ENCODE measurements at places on chromosomes 12 and 14.

- no peak for DNase-seq
Observed at GRCh38 chr12:94980577-94980976, 22.9 kb downstream of the NDUFA12 start.

- no peak for DNase-seq
Observed at GRCh38 chr14:101504096-101504948, 57.0 kb upstream of the DIO3 start.

DNA sequence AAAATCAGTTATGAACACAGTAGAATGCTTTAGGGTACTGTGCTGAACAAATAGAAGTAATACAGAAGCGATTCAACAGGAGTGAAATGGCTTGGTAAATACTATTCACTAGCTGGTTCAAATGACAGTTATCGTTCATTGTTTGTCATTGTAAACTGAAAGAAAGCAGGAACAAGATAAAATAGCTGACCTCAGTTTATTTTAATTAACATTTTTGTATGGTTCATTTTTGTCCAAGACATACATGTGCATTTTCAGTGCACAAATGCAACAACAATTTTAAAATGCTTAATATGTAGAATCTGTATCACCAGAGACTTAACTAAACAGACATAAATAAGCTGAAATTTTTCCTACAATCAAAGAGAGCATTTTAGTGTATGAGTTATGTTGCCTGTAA lies 49.9 kb downstream of the ALX1 start:
- no peak for DNase-seq

DNA sequence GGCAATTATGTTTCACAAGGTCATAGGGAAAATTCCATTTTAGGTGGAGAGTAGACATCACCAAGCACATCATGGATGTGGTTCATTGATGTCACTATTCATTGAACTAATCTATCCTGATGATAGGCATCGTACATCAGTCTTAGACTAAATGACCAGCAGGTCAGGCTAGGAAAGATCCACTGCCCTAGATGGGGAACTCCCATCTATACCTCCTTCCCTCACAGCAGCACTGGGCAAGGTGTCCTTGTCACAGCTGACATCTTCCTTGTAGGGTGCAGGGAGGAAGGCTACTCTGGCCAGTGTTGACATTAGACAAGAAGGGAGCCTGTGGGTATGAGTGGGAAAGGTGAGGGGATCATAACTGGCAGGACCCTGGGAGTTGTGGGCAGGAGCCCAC lies 63.8 kb upstream of the CAPRIN2 start:
- DNase-seq, result no peak

DNA sequence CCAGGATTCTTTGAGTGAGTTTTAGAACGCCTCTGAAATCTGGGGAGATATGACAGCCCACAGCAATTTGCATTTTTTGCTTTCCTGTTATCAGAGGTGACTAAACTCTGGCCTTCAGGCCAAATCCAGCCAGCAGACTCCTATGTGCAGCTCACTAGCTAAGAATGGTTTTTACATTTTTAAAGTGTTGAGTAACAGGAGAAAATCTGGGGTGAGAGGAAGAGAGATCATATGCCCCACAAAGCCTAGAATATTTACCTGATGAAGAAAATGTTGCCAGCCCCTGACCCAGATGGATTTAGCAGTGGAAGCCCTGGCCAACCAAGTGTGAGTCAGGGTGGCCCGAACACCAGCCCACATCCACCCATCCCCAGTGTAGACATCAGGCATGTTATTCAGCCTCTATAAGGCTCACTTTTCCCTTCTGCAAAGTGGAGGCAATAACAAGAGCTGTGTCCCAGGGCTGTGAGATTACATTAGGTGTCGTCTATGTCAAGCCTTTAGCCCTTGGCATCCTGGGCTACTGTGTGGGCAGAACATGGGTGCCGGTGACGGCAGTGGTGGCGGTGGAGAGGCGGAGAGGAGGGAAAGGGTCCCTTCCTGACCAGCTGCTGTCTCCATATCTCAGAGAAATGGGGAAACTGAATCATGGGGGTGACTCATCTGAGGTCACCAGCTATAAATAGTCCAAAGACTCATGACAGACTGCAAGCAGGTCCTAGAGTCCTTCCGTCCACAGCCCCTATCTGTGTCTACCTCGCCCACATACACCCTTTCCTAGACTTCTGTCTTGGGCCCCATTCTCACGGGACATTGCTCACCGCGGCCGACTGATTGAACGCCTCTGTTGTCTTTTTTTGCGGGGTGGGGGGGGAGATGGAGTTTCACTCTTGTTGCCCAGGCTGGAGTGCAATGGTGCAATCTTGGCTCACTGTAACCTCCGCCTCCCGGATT lies 32.6 kb upstream of the CD9 start:
- no peak for DNase-seq

DNA sequence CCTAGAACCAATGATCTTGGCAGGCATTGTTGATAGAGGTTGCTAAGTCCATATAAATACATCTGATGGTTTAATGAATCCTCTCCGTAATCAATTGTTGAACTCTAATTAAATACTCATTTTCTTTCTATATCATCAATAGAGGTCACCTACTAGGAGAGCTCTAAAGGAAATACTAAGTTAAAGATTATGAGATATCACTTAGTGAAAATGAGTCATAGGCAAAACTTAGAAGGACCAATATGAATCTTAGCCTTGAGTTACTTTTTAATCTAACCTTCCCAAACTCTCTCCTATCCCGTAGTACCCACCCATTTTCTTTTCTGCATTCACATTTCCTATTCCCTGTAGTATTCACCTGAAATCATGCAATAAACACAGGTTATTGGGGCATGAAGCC lies 50.2 kb downstream of the MBIP start:
- no peak for DNase-seq

DNA sequence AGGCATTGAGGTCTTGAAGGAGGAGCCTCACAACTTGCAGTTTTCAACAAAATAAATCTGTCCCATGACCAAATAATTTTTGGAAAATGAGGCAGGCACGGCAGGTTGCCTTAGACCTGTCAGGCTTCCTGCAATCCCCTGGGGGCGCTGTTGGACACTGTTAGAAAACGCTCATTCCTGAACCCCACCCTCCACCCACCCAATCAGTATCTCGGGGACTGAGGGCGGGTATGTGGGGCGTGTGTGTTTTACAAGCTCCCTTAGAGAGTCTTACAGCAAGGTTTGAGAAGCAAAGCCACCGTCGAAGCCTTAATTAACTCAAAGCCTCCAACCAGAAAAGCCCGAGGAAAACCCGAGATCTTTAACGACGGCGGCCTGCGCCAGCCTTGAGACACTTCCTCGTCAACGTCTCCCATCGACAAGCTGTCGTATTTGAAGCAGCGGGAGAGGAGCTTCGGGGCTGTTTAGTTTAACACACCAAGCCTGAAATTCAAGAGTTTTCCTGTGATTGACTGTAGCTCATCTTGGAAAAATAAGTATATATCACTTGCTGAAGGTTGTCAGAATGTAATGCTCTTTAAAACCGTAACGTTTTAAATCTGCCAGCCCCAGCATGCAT lies 123.0 kb downstream of the GLT1D1 start:
- peak; percentile 41 for DNase-seq

GRCh38 chr14:70890826-70891659 lies 16.2 kb upstream of the PCNX1 start:
- DNase-seq, result no peak

DNA sequence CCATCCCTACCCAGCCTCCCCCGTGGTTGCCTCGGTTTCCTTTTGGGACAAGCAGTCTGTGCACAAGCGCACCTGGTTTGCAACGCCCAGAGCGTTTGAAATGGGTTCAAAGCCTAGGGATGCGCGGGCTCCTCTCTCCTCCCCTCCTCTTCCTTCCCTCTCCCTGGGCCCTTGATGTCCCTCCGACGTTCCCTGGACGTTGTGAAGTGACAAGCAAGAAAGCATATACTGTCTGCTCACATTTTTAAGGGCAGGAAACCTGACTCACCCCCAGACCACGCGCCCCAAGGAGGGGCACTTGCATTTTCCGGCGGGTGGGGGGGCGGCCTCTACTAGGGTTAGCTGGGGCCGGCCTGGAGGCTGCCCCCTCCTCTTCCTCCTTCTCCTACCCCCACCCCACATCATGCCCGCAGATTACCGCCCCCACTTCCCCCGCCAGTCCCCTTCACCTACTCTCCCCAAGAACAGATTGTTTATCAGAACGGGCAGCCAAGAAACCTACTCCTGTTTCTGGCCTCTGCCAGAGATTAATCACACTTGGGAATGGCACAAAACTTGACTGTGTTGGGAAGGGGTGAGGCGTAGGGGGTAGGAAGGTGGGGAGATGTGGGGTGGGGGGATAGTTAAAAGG lies 9.5 kb upstream of the IRF2BPL start:
- DNase-seq, result no peak

GRCh38 chr12:1908758-1909157 lies 9.7 kb downstream of the CACNA2D4 start:
- DNase-seq, result no peak

- DNase-seq, result no peak
Observed at GRCh38 chr12:68866950-68867349, 59.0 kb downstream of the MDM2 start.

- no peak for DNase-seq
Observed at GRCh38 chr12:105358789-105359188, 28.3 kb downstream of the C12orf75 start.

DNA sequence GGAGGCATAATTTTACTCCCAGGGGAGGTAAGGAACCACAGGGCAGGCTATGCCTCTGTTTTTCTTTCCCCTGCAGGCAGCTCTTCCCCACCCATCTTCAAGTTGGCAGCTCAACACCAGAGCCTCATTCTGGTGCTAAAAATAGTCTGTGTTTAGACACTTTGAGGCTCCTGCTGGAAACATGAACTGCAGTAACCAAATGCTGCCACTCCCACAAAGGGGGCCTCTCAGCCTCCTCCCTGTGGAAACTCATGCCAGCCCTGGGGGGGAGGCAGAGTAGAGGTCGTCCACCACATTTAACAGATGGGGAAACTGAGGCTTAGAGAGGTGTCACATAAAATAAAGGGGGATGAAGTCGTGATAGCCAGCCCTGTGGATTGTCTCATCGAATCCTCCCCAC lies 61.4 kb downstream of the WSCD2 start:
- DNase-seq, result peak; percentile 84

DNA sequence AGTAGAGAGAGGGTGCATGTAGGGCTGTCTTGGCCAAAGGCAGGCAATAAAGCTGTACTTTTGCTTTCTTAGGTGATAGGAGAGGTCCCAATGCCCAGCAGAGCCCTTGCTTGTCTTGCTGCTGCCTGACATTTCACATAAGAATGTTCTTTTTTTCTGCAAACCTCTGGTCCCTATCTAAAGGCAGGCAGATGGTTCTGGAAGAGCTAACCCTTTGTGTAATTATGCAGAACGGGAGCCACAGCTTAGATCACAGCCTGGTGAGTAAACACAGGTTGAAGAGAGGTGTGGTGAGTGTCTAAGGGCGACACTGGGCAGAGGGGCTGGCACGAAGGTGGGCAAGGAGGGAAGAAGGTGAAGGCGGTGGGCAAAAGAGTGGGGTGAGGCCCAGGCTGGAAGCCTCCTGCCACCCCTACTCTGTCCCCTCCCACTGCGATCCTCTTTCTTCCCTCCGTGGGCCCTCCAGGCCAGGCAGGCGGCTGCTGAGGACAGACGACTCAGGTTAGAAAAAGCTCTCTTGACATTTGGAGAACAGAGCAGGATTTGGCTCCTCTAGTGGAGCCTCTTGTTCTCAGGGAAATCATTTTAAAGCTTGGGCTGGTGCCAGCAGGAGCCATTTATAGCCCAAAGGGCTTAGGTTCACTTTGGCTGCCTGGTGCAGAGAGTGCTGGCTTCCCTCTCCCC lies 42.8 kb downstream of the PRMT8 start:
- peak; percentile 75 for DNase-seq

GRCh38 chr12:76426160-76426559 lies 77.9 kb upstream of the BBS10 start:
- no peak for DNase-seq

- no peak for DNase-seq
Observed at GRCh38 chr14:103550451-103551337, 11.8 kb downstream of the BAG5 start.

DNA sequence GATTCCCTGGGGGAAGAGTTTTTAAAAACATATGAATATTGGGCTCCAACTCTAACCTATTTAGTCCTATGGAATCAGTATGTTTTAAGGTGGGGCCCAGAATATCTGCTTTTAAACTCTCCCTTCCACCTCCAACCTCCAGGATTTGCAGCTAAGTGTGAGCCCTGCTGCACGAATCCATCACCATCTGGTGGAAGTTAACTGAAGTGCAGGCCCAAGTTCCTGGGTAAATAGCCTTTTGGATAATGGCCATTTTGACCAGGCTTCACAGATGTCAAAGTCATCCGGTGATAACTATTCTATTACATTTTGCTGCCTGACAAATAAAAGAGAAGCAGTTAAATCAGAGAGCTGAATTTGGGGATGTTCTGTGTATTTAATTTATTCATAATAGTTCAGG lies 58.1 kb upstream of the RMST start:
- DNase-seq, result peak; percentile 34

- no peak for DNase-seq
Observed at GRCh38 chr12:124316257-124316900, 21.5 kb downstream of the RFLNA start.

DNA sequence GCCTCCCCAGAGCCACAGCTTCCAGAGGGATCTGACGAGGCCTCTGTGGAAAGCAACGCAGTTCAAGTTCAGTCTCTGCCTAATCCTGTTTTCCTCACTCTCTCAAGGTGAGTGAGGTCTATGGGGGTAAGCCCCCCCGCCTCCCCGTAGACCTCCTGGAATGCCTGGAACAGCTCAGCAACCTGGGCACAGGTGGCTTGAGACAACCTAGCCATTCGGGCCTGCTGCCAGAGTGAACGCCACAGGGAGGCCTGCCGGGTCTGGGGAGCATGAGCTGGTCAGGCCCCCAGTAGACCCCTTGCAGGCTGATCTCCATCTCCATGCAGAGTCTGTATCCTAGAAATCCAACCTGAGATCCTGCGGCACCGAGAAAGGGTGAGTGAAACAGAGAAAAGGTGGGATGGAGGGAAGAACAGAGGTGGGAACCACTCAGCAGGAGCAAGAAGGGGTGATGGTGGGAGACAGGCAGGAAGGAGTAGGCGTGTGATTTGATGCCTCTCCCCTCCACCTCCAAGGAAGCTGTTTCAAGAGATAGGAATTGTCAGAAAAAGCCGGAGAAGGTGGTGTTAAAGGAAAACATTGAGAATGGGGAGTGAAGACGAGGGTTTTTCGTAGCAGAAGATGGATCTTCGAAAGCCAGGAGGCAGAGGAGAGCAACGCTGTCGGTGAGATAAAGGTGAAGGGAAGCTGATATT lies 123.1 kb upstream of the PRMT8 start:
- no peak for DNase-seq

GRCh38 chr12:93022603-93023340 lies 93.7 kb upstream of the EEA1 start:
- no peak for DNase-seq

GRCh38 chr12:2429032-2429431 lies 365.7 kb upstream of the FKBP4 start:
- no peak for DNase-seq

- no peak for DNase-seq
Observed at GRCh38 chr14:95431199-95432143, 85.0 kb downstream of the SYNE3 start.

- DNase-seq, result no peak
Observed at GRCh38 chr12:48163150-48163747, 5.9 kb upstream of the ASB8 start.

GRCh38 chr14:63993992-63994391 lies 141.2 kb downstream of the SYNE2 start:
- no peak for DNase-seq
